ENCODE measurements at places on chromosomes 7 and 10. TPM values are rescaled to one million over a fixed set of nuclear protein-coding genes. Genes with fewer than 3 reads are reported as not detected.
A peak's percentile ranks its signal among the peaks of the same experiment; 100 is the strongest.

Gene AGBL3
- 2.5 TPM for total RNA-seq

DNA sequence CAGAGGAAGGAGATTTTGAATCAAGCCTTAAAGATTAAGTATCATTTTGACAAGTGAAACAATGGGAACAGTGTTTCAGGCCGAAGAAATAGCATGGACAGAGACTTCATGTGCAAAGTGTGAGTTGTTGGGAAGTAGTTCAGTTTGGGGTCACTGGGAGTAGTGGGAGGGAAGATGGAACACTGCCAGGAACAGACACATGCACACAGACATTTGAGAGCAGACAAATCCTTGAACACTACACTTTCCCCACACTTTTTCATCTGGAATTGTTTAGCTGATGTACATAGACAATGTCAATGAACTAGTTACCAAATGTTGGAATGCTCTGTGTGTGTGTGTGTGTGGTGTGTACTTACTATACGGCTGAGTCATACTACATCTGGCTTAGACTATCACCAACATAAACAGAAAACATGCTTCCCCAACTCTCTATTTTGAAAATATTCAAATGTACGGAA, 52.4 kb upstream of the LRRC17 start:
- peak; percentile 43 for DNase-seq

DNA sequence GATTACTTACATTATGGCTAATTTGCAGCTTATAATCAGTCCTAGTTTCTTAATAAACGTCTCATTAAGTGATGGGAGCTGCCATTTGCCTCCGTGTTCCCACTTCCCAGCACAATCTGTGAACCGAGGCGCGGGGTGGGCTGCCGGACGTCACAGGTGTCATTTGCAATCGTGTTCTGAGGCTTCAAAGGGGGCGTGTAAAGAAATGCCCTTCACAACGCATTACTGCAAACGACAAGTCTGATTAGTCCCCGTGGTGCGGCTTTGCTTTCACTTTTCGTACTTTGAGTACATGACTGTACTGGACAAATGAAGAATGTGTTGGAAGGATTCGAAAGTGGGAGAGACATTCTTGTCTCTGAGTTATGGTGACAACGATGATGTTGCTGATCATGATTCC, 614.2 kb upstream of the ADARB2 start:
- no peak for DNase-seq

Gene ZDHHC4
- 28.9 TPM for total RNA-seq

Gene OGDHL
- 2.6 TPM for total RNA-seq

GRCh38 chr10:116766241-116766827, 24.0 kb upstream of the HSPA12A start:
- DNase-seq = no peak

Gene SLC39A12
- not detected for total RNA-seq

Gene ARHGAP21
- total RNA-seq = 52.6 TPM

DNA sequence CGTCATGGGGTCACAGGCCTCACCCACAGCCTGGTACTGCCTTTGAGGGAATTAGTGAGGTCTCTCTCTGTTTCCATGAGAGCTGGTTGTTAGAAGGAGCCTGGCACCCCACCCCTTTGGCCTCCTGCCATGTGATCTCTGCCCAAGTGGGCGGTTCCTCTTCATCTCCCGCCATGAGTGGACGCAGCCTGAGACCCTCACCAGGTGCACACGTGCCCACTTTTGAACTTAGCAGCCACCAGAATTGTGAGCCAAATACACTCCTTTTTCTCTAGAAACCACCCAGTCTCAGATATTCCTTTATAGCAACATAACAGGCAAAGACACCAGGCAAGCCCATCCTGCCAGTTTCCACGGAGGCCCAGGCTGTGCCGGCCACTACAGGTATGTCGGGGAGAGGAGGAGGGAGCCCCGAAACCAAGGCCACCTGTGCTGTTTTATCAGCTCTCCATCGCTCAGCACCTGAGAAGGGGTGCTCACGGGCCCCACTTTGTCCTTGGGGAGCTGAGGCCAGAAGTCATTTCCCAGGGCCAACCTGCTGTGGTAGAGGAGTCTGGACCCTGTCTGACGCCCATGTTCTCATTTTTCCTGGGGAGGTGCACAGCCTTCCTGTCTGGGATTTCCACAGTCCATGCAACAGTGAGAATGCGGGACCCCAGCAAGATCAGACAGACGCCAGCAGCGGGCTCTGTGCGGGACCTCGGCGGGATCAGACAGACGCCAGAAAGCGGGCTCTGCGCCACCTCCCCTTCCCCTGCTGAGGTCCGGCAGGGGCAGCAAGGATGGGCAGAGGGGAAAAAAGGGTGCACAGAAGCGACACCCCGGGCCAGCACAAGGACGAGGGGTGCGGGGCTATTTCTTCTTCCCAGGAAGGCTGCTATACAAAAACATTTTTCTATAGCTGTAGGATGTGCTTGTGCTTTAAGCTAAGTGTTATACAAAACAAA, 220.5 kb downstream of the ELFN1 start:
- no peak for DNase-seq
